ENCODE measurements at places on chromosomes 2 and 18.

DNA sequence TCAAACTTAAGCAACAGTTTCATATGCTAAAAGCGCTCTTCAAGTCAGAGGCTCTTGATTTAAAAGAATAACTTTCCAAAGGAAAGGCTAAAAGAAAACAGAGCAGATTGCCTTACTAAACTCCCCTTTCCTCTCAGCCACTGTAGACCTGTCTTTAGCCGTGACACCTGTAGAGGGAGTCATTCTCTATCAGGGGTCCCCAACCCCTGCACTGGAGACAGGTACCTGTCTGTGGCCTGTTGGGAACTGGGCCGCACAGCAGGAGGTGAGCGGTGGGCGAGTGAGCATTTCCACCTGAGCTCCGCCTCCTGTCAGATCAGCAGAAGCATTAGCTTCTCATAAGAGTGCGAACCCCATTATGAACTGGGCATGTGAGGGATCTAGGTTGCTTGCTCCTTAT lies 9.6 kb downstream of the SLC14A1 start:
- DNase-seq: no peak

- DNase-seq: no peak
These were observed 116.0 kb downstream of the ZEB2 start for GRCh38 chr2:144403933-144404332.

- DNase-seq: no peak
These were observed 16.4 kb upstream of the CYP1B1 start for GRCh38 chr2:38092196-38092902.

DNA sequence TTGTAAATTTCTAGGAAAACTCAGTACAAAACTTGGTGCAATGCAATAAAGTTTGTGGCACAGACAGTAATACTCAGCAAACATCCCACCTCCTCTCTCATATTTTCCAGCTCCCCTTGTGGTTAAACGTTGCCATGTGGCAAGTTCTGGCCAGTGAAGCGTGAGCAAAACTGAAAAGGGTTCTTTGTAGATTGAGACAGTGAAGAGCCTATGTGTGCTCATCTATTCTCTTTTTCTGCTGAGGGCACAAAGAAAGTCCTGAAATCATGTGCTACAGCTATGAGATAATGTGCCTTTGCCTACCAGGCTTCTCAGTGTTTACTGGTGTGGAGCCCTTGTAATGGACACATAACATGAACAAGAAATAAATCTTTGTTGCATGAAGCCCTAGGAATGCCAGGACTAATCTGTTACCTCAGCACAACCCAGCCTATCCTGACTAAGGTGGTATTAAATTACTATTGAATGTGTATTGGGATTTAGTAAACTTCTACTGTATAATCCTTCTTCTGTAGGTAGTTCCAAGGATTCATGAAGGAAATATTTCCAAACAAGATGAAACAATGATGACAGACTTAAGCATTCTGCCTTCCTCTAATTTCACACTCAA lies 13.0 kb upstream of the TYMS start:
- DNase-seq: no peak

DNA sequence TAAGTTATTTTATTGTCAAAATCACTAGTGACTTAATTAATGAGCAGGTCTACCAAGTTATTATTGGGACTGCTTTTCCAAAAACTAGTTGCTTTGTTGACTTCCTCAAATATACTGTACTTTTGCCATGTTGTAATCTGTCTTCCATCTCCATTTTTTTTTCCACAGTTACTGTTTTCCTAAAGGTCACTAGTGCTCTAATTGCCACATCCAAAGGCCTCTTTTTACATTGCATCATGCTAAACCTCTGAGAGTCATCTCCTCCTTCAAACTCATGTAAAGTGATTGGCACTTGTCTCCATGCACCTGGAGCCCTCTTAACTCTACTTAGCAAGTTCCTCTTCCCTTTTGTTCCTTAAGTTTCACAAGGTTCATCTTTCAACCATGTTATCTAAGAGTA lies 11.8 kb downstream of the PMAIP1 start:
- no peak for DNase-seq

GRCh38 chr2:203994735-203995134 lies 58.2 kb downstream of the ICOS start:
- no peak for DNase-seq

GRCh38 chr2:118047380-118047826 lies 33.5 kb upstream of the CCDC93 start:
- DNase-seq: no peak

GRCh38 chr18:58190842-58191530 lies 147.0 kb downstream of the NEDD4L start:
- no peak for DNase-seq

GRCh38 chr2:219461047-219461514 lies 26.4 kb downstream of the SPEG start:
- no peak for DNase-seq

All from stimulated activated CD8-positive, alpha-beta memory T cell treated with anti-CD3 and anti-CD28 coated beads, Interleukin-4, amount 100 ng/mL, for 4 hours (primary cell).